ENCODE measurements at places on chromosomes 3 and 15.

- DNase-seq = no peak
Observed at GRCh38 chr3:62686503-62687294, 188.5 kb downstream of the CADPS start.

DNA sequence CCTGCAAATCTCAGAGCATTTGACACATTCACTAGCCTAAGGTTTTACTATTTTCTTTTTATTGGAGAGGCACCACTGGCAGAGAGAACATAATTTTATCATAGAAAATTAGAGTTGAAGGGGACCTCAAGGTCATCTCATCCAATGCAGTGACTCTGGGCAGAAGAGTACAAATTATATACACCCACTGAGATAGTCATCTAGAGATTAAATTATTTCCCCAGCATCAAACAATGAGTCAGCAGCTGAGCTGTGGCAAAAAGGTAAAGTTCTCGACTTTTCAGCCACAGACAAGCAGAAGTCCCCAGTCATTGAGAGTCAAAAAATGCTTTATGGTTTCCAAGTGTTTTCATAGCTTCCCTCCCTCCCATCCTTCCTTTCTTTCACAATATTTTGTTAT, 39.3 kb upstream of the SEMA6D start:
- DNase-seq = no peak

DNA sequence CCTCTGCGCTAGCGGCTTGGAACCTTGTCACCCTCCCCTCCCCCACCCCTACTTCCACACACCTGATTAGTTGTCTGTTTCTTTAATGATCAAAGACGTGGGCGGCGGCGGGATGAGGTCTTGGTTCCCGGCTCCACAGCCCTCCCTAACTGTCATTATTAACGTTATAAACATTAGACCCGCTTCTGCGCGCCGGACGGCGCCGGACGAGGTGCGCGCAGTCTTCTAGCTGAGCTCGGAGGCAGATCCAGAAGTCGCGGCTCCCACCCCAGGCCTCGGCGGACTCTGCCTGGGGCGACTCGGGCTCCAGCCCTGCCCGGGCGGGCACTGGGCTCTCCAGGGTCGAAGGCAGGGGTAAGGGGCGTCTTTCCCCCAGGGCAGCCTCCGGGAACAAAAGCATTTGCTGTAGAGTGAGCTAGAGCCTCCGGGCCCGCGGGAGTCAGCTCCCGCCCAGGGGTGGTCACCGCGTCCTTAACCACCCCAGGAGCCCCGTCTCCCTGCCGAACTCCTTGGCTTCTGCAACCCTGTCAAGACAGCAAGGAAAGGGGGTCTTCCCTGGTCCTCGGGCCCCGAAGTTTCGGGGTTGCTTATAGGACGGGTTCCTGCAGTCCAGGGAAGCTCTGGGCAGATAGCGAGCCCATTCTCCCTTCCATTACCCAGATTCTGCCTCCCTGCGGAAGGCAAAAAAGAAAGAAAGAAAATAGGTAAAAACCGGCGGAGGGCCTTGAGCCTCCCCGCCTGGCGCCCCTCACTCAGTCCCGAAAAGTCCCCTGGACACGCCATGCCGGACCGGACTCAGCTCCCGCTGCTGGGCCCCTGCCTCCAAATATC, 2.2 kb upstream of the ISLR2 start:
- DNase-seq = no peak

DNA sequence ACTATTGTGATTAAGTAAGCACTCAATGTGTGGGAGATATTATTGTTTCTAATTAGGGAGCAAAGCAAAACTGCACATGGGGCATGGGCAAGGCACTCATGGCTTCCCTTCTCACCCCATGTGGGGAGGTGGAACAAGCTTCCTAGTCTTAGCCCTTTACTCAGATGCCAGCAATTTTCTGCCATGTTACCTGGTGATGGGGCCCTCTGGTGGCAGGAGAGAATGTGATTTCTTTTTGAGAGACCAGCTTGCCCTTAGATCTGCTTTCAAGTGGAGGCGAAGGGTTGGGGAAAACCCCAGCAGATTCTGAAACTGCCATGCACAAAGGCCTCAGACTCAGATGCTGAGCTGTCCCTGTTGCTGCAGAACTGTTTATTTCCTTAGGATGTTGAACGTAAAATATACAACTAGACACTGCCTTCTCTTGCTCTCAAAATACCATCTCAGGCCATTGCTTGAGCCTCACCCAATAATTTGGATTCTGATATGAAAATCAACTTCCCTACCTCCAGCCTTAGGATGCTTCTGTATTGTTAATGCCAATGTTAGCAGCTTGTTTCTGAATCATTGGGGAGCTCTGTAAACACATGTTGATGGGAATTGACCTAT, 130.2 kb upstream of the TPRG1 start:
- DNase-seq = peak; percentile 66

DNA sequence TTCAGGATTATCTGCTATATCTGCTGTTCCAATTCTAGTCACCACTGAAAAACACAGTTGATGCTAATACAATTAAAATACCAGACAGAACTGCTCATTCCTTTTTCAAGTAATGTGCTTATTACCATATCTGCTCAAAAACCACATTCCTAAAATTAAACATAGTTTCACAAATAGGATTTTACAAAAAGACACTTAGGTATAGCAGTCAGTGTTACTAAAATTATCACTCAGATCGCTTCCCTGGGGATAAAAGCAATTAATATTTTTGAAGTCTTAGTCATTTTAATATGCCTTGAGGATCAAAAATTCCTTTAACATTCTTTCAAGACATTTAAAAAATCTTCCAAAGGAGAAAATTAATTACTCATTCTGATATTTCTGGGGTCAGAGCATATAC, 71.5 kb downstream of the RAD18 start:
- no peak for DNase-seq

- DNase-seq = no peak
Observed at GRCh38 chr3:32297366-32297765, 58.9 kb downstream of the CMTM8 start.

Data from suppressor macrophage treated with lipopolysaccharide for 1 hour (primary cell).